ENCODE measurements at places on chromosomes 3 and 15.
A peak's percentile ranks its signal among the peaks of the same experiment; 100 is the strongest.

GRCh38 chr3:51983578-51984268 is 388 bp downstream of the ACY1 start:
- DNase-seq, result no peak

DNA sequence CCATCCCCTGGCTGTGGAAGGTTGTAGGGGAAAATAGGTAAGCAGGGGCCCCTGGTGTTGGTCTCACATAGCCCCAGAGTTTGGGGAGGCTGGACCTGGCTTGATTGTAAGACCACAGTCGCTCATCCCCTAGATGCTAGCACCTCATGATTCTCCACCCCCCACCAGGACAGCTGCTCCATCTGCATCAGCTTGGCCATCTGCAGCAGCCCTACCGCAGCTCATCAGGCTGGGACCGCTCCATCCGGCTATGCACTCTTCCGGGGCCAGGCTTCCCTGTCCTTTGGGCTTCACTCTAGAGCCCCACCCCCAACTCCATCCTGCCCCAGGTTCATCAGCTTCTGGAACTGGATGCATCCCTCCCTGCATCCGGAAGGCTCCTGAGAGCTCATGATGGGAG is 12.6 kb downstream of the SCN5A start:
- DNase-seq, result no peak

DNA sequence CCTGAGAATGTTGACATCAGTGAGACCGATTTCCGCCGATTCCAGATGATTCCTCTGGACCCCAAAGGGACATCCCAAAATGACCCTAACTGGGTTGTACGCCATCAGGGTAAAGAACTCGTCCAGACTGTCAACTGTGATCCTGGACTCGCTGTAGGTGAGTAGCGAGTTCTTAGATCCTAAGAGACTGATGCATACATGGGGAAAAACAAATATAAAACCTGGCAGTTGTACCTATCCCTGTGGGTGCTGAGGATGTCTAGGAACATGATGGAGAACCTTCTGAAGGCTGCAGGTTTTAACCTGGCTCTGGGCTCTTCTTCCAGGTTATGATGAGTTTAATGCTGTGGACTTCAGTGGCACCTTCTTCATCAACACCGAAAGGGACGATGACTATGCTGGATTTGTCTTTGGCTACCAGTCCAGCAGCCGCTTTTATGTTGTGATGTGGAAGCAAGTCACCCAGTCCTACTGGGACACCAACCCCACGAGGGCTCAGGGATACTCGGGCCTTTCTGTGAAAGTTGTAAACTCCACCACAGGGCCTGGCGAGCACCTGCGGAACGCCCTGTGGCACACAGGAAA is 12.3 kb downstream of the THBS1 start:
- no peak for DNase-seq

DNA sequence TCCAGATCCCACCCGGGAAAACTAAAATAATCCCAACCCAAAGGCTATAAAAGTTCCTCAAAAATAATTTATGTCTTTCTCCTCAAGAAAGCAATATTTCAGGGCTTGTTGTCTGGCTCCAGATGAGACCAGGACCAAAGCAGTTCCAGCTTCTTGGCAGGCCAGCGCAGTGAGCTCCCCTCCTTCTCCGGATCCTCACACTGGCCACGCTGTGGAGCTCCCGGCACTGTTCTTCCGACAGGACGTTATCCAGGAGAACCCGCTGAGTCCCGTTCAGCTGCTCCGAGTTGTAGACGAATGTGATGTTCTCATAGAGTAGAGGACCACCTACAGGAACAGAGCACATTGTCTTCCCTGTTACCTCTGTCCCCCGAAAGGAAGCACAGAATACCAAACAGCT is 146.3 kb downstream of the P3H2 start:
- DNase-seq, result no peak

GRCh38 chr3:175073219-175073905 is 214.2 kb downstream of the NAALADL2 start:
- no peak for DNase-seq

DNA sequence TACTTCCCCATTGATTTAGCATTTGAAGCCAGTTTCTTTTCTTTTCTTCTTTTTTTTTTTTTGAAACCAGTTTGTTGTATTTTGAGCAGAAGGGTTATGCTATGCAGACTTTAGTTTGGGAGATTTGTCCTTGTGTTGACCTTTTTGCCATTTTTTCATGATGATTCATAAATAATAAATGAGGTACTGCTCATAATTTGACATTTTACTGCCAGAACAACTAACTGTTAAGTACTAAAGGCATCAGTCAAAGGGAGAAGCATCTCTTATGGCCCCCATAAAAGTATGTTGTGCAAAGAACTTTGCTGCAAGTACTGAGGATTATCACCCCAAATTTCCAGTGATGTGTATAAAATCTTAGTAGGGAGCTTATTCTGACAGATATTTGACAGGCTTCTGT is 1.7 kb upstream of the GPR87 start:
- no peak for DNase-seq

- no peak for DNase-seq
Measured at GRCh38 chr3:115351193-115351592, 204.1 kb upstream of the ZBTB20 start.

DNA sequence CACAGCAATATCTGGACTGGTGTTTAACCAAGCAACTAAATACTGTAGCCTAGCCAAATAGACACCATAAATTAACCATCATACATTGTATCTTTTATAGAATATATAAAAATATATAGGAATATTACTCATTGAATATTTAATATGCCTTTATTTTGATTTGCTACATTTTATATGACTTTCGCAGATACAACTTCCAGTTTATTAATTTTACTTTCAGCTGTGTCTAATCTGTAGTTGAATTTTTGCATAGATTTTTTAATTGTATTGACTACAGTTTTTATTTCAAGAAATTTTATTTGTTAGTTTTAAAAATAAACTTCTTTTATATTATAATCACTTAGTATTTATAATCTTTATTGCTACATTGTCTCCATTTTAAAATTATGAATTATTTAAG is 299.7 kb downstream of the LSAMP start:
- no peak for DNase-seq

DNA sequence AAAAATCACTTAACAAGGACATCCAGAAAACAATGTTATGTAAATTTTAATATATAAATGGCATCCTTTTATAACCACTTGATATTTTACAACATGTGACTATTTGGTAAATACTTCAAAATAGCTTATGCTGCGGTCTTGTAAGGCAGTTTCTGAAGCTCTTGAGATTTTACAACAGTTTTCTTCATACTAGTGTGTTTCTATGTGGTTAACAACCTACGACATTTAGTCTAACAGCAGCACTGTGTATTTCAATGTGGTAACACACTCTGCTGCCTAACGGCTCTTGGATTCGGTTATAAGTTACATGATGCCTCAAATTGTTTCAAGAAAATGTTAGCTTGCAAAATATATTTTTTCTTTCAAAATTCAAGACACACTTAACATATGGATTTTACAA is 12.9 kb upstream of the MELTF start:
- DNase-seq, result no peak

DNA sequence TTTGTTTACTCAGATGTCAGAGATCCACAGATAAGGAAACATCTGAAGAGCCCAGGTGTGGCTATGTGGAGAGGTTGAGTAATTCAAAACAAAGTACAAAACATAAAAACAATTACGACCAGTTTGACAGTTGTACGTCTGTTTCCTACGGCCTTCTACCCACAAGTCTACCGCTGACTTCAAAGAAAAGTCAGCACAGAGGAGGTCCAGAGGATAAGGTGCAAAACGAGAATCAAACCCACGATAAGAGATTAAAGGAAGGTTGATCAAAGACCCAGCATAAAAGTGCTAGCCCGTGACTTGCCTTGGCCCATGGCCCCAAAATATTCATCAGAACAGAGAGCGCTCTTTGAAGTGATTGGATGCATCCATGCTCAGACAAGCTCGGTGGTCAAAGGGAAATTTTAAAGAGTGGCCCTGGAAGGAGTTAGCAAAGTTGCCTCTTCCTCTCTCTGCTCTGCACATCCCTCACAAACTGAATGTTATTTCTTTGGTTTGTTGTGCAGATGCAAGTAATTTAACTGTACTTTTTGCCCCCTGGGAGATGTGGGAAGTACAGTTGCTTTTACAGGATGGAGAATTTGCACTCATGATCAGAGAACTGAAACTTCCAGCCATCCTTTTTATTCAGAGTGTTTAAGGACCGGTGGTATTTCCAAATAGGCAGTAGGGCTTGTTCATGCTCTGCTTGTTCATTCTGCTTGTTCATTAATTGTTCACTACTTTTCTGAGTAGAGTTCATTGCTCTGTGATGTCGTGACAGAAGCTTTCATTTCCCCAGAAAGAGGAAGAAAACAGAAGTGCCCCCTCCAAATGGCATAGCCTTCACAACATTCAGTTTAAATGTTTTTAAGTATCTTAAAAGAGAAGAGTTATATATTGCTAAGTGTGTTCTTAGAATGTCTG is 31.1 kb downstream of the MME start:
- DNase-seq, result no peak

DNA sequence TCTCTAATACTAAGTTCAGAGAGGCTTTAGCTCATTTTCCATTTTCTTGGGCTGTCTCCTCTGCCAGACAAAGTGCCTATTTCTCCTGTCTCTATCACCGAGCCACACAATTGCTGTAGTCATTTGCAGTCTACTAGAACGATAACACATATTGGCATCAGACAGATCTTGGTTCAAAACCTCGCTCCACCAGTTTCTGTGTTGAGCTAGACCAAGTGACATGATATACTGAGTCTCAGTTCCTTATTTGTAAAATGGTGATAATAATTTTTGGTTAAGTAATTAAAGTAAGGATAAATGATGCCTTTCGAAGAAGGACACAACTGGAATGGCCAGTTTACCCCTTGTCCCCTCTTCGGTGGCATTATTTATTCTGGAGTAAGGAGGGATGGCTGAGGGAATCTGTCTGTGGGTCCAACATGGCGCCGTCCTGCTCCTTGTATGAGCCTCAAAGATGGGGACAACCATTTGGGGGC is 398 bp upstream of the RAB7A start:
- no peak for DNase-seq

DNA sequence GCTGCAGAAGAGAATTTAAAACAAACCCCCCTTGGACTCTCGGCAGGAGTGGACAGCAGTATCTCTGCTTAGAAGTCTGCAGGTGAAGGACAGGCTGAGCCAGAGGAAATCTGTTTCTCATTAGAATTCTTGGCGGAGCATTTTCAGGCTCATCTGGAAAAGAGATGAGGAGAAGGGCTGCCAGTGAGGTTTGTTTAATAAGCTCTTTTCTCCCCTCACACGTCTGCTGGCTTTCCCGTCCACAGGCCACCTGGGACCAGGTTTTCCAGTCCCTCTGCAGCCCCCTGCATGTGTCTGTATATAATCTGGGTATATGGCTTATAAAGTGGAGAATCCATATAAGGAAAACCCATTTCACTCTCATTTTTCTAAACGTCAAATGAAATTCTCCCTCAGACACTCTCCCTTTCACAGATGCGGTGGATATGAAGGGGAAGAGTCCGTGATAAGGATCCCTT is 155.4 kb upstream of the TPM1 start:
- no peak for DNase-seq

DNA sequence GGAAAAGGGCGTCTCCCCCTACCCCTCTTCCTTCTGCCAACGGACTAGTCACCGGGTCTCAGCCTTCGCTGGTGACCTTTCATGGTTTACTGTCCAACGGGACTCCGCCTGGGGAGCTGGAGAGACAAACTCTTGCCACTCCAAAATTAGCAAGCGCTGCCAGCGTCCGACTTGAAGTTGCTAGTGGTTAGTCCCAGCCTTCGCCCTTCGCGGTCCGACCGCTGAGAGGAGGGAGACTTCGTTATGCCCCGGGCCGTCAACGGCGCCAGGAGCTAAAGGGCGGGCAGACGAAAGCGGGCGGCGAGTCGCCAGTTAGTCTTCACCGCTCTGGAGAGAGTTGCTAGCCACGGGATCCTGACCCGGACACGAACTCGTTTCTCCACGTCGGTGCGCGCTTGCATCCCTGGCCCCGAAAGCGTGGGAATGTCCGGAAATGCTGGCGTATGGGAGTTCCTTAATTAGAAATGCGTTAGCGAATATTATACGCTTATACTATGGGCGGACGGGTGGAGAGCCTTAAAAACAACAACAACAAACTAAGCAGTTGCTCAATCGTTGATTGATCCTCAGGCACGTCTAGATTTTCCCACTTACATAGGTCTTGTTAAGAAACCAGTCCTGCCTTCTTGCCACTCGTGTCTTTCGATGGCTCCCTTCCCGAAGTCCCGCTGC is 716 bp downstream of the SMC4 start:
- DNase-seq, result peak; percentile 60

DNA sequence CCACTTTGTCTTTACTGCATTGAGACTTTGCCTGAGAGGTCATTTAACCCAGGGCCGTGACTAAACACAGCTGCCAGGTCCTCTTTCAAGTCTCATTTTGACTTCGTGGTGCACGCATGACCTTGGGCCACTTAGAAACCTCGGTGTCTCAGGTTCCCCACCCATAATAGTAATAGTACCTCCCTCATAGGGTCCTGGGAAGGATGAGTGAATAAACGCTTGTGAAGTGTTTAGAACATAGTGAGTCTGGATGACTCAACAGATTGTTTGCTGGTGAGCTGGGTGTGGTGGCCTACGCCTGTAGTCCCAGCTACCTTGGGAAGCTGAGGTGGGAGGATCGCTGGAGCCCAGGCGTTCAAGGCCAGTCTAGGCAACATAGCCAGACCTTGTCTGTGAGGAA is 56.3 kb downstream of the BDH1 start:
- no peak for DNase-seq

DNA sequence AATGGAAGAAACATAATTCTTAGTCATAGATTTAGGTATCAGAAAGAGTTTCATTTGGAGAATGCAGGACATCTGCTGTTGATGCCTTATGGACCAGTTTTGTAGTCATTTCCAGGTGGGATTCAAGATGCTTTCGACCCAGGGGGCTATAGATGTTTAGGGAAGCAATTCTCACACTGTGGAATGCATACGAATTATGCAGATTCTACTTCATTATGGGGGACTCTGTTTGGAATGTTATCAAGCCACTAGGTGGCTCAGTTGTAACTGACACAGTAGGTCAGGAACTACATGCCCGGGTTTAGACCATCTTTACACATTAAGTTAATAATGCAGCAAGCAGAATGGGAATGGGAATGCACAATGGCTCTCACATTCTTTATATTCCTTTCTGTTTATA is 1359.8 kb downstream of the ZPLD1 start:
- no peak for DNase-seq

DNA sequence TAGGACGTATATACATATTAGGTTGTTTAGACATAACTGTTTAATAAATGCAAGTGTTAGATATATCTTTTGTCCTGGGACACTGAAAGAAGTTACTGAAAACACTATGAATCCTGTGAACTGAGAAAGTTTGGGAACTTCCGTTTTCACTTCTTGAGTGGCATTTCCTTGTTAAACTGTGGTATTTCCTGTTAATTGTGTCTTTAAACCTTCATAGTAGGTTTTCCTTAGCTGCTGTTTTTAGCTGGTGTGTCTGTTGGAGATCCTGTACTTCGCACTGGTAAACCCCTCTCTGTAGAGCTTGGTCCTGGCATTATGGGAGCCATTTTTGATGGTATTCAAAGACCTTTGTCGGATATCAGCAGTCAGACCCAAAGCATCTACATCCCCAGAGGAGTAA is 37.1 kb downstream of the ATP6V1A start:
- no peak for DNase-seq

- no peak for DNase-seq
Measured at GRCh38 chr3:46524832-46525231, 27.1 kb downstream of the RTP3 start.

- DNase-seq, result no peak
Measured at GRCh38 chr3:11640009-11640673, 3.6 kb downstream of the VGLL4 start.

GRCh38 chr3:194632809-194633348 is 340 bp downstream of the TMEM44 start:
- DNase-seq, result peak; percentile 41

- no peak for DNase-seq
Measured at GRCh38 chr15:29196290-29196689, 73.3 kb downstream of the NSMCE3 start.

All from liver (tissue), 10 donors.